ENCODE measurements at places on chromosomes 6 and 20.

GRCh38 chr6:152673236-152673635 lies 24.5 kb upstream of the MYCT1 start:
- DNase-seq, result no peak

DNA sequence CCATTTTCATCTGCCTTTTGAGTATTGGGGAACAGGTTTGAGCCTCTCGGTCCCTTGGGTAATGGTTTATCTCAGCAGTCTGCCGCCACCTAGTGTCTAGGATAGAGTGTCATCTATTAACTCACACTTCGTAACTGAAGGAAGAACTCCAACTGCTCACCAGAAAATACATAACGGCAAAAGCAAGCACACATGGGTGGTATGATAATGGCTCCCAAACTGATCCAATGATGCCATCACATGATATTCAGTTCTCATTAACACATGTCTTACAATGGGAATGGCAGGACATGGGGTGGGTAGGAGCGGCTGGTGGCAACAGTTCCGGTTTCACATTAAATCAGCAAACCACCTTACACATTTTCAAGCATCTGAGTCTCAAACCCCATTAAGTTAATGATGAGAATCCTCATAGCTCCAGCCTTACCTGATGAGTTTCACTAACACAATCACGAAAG lies 110.7 kb upstream of the PHACTR1 start:
- DNase-seq, result no peak

DNA sequence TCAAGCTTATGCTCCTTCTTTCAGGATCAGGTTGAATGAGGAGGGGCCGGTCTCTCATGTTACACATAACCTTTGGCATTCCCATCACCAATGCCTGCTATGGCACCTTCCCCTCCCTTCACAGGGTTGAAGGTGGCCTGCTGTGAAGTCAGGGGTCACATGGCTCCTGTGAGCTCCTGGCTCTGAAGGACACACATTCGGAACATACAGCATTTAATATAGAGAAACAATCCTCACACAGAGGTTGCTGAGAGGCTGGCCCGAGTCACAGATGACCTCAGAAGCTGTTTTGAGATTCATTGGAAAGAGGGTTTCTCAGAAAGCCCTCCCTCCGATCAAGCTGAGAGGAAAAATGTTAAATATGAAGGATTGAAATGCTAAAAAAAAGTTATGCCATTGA lies 82.1 kb downstream of the PSMG4 start:
- no peak for DNase-seq

- DNase-seq, result no peak
These were observed 1.4 kb upstream of the LRRN4 start for GRCh38 chr20:6055161-6055783.

DNA sequence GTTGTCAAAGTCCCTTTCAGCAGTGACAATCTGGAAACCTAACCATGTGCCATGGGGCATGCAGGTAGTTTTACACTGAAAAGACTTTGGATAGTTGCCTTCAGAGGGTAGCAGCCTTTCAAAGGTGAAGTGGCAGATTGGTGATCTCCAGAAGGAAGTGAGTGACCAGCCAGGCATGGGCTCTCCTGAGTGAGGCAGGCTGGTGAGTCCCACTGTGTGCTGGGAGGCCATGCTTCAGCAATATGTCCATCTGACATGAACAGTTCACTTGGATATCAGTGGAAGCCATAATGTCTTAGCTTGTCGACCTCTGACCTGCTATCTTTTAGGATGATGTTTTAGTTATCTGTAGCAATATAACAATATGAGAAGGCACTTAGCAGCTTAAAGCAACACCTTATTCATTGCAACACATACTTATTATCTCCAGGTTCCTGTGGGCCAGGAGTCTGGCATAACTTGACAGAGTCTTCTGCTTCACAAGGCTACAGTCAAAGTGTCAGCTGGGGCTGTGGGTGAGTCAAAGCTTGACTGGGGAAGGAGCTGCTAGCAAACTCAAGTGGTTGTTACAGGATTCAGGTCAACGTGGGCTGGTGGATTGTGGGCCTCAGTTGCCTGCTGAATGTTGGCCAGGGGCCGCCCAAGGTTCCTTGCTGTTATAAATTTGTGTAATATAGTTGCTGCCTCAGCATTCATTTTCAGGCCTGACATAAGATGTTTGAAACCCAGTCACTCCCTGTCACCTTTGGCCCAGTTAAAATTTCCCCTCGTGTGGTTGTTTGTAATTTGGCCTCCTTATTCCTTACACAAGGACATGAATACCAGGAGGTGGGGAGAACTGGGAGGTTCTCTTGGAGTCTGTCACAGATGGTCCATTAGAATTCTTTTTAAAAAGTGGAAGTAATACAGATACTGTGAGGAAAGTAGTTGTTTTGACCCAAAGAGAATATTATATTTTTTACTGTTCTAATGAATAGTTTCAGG lies 100.2 kb downstream of the UST start:
- no peak for DNase-seq

GRCh38 chr20:18057994-18058349 lies 256 bp upstream of the OVOL2 start:
- no peak for DNase-seq

- no peak for DNase-seq
These were observed 86.2 kb downstream of the KCNB1 start for GRCh38 chr20:49396230-49396629.

DNA sequence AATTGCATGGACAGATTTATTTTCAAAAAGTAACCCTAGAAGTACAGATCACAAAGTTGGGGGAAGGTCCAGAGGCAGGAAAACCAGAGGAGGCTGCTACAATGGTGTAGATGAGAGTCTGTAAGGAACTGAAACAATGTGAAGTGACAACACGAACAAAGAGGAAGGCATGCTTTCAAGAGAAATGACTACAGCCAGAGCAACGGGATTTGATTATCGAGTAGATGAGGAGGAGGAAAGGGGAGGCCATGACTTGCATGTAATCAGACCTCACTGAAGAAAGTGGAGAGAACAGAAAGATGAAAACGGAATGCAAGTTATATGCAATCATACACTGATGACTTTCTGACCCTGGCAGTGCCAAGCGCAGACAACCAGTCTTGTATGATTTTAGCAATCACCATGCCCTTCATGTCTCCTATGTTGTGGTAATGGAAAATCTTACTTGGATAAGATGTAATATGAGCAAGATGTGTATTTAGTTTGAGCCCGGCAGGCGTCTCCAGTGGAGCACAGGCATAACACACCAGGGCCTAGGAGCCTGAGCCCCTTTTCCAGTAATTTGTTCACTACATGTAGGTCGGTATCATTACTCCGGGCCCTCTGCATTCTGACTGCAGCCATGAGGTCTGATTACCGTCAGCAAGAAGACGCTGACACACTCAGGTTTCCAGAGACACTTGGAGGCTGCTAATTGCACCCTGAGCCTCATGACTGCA lies 34.0 kb upstream of the FAM83C start:
- no peak for DNase-seq

- no peak for DNase-seq
These were observed 8.4 kb downstream of the MUC21 start for GRCh38 chr6:30991891-30992290.

GRCh38 chr6:44297063-44298038 lies 15.8 kb downstream of the AARS2 start:
- DNase-seq, result peak; percentile 11

- no peak for DNase-seq
These were observed 99.0 kb downstream of the TAF4 start for GRCh38 chr20:61966492-61967244.

GRCh38 chr6:148653138-148653776 lies 93.6 kb upstream of the UST start:
- DNase-seq, result no peak

- no peak for DNase-seq
These were observed 27.8 kb downstream of the PPP1R16B start for GRCh38 chr20:38833154-38833856.

DNA sequence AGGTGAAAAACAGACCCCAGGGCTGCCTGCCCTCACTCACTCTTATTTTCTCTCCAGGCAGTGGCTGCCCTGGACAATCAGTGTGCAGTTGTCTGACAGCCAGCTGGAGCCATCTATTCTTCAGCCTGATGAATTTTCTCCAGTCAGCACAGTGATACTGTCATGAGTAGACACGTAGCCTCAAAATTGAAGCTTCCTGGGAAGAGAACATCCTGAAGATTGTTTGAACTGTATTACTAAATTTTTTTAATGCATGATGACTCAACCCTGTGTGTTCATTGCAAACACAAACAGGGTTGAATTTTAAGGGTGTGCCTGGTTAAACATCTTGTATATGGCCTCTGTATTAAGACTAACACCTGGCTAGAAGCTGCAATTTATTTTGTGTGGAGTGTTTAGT lies 49.8 kb upstream of the STXBP5 start:
- no peak for DNase-seq

DNA sequence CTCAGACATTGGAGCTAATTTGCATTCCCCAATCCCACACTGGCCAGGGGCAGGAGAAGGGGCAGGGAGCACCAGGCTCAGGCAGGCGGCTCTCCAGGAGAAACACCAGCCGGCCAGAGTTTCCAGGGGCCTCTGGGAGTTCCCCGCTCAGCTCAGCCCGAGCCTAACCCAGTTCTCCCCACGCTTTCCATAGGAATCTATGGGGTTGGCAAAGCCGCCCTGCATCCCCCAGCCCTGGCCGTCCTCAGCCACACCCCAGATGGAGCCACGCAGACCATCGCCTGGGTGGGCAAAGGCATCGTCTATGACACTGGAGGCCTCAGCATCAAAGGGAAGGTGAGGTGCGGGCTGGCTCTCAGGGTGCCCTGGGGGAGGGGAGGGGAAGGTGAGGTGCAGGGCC lies 8.2 kb downstream of the NPEPL1 start:
- no peak for DNase-seq

- DNase-seq, result no peak
These were observed 178.4 kb downstream of the FARS2 start for GRCh38 chr6:5439749-5440148.

- DNase-seq, result no peak
These were observed 8.8 kb upstream of the TAF8 start for GRCh38 chr6:42041481-42042053.

- no peak for DNase-seq
These were observed 17.7 kb upstream of the MYB start for GRCh38 chr6:135163440-135163738.

- DNase-seq, result no peak
These were observed 274.1 kb upstream of the MAP3K7 start for GRCh38 chr6:90860822-90861601.

- DNase-seq, result no peak
These were observed 26.2 kb downstream of the MOCS1 start for GRCh38 chr6:39907871-39908575.

- DNase-seq, result no peak
These were observed at the start of gene SRMS for GRCh38 chr20:63547725-63548480. SRMS (minus strand) TSS chr20:63547749; CDS start chr20:63547463, 286 bp downstream.

- no peak for DNase-seq
These were observed 42.7 kb downstream of the AKAP7 start for GRCh38 chr6:131177996-131178395.

DNA sequence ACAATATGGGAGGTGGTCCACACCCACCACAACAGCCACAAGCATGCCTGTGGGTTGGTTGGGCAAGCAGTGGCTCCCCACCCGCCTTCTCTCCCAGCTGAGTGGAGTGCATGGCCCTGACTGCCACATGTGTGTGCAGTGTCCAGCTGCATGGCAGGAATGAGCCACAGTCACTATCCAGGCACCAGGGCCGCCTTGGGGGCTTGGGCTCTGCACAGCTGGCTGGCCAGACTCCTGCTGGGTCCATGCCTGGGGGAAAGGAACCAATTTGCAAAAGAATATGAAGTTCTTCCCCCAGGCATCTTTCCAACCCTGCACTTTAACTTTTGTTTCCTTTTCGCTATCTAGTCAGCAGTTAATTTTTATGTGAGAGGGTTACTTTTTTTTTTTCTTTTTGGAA lies 11.6 kb upstream of the ASCC3 start:
- DNase-seq, result no peak

GRCh38 chr20:23050076-23050838 lies 785 bp upstream of the THBD start:
- DNase-seq, result no peak

GRCh38 chr6:82878812-82879211 lies 186.8 kb downstream of the UBE3D start:
- no peak for DNase-seq

DNA sequence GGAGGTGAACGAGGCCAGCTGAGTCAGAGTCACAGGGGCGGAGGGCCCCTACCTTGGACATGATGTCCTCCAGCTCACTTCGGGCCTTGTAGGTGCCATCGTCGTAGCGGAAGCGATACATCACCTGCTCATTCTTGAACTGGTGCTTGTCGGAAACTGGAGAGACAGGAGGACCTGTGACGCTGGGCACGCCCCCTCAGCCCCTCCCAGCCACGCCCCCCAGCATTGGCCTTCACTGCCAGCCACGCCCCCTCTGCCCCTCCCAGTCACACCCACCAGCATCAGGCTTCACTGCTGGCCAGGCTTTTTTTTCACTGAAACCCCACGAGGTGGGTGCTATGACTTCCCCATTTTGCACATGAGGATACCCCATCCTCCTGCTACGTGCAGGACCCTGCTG lies 148.2 kb downstream of the PREX1 start:
- no peak for DNase-seq

DNA sequence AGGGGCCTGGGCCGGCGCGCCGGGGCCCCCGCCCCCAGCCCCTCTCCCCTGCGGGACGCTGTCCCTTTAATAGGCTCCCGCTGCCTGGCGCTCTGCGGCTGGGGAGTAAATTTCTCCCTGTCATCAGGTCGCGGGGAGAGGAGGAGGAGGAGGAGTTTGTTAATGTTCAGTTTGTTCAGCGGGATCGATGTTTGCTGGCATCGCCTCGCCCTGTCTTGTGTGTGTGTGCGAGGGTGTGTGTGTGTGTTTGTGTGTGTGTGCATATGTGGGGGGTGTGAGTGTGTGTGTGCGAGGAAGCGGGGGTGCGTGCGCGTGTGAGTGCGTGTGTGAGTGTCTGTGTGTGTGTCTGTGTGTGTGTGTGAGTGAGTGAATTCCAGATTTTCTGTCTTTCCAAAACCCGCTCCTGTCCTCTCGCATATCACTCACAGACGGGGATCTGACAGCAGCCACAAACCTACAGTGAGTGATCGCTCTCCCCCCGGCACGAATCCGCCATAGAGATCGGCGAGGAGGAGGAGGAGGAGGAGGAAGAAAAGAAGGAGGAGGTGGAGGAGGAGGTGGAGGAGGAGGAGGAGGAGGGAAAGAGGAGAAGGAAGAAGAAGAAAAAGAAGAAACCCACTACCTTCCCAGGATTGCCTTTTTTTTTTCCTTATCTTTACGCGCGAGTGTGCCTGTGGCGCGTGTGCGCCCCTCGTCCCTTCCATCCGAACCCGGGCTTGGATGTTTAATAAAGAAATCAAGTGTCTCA lies at the start of gene TSHZ2:
Gene TSHZ2 (plus strand): TSS at position 169 of the 748 bp plus-strand sequence. CDS start 936 bp downstream, outside the sequence.
- peak; percentile 15 for DNase-seq

- no peak for DNase-seq
These were observed 84.6 kb downstream of the FYN start for GRCh38 chr6:111788379-111789276.

GRCh38 chr6:45419571-45420082 lies 41.9 kb upstream of the SUPT3H start:
- peak; percentile 58 for DNase-seq

- DNase-seq, result no peak
These were observed 20.2 kb downstream of the COL11A2 start for GRCh38 chr6:33171880-33172687.

DNA sequence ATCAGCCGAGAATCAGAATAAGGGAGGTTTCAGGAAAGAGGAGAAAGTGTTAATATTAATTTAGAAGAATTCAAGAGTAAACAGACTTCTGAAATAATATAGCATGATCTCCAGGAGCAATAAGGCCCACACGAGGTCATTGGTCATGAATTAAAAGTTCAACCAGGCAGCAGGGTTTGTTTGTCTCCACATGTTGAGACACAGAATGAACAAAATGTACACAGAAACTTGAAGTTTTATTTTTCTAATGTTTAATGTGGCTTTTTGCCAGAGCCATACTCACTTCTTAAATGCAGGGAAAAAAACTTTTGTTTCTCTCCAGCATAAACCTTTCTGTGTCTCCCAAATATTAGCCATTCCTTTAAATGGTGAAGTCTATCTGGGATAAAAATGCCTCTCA lies 504.5 kb downstream of the HDGFL1 start:
- no peak for DNase-seq
